ENCODE measurements at places on chromosomes 4 and X.

GRCh38 chr4:118972167-118972566 is 83.5 kb downstream of the SYNPO2 start:
- no peak for DNase-seq

- DNase-seq, result no peak
Observed at GRCh38 chr4:138671106-138671505, 344.5 kb upstream of the NOCT start.

DNA sequence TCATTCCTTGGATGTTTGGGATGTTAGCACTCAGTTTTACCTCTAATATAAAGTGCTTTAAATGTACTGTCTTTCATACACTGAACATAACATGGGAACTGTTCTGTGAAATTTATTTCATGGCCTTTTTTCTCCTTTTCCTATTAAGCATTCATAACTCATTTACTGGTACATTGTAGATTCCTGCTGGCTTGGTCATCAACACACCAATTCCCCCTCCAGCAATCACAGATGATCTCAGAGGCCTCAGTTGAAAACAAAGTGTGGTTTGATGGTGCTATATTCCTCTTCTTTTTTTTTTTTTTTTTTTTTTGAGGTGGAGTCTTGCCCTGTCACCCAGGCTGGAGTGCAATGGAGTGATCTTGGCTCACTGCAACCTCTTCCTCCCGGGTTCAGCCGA is 61.9 kb upstream of the FAM47B start:
- DNase-seq, result no peak

DNA sequence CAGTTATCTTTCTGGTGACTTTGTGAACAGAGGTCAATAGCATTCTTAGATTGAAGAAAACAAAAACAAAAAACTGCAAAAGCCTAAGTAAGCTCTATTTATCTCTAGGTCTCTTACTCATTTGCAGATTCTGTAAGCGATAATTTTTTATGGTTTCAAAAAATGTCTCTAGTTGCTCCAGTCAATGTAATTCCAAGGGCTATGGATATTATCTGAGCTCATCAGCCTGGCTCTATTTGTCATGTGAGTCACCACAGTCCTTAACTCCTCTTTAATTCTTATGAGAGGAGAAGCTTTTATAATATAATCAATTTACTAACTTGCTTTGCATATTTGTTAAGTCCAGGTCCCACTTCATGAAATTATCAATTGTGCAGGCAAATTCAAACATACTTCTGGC is 79.1 kb downstream of the NPFFR2 start:
- no peak for DNase-seq

DNA sequence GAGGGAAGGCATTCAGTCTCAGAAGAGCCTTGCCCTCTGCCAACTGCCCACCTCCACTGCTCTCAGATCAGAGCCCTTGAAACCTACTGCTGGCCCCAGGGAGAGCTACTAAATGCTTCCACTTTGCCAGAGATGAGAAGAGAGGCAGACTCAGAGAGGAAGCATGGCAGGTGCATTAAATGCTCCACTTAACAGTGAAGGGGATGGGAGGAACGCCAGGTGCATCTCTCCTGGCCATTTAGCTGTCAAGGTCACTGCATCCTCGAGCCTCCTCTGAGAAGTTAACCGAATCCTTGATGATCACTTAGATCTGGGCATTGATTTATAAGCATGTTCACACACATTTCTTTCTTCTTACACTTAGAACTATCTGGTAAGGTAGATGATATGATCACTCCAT is 15.0 kb downstream of the TRPC5 start:
- no peak for DNase-seq

- DNase-seq, result no peak
Observed at GRCh38 chr4:150591406-150591805, 9.5 kb downstream of the MAB21L2 start.

- DNase-seq, result peak; percentile 87
Observed at GRCh38 chr4:23818097-23818885, 71.6 kb downstream of the PPARGC1A start.

GRCh38 chr4:72011906-72012305 is 19.9 kb upstream of the NPFFR2 start:
- DNase-seq, result no peak

DNA sequence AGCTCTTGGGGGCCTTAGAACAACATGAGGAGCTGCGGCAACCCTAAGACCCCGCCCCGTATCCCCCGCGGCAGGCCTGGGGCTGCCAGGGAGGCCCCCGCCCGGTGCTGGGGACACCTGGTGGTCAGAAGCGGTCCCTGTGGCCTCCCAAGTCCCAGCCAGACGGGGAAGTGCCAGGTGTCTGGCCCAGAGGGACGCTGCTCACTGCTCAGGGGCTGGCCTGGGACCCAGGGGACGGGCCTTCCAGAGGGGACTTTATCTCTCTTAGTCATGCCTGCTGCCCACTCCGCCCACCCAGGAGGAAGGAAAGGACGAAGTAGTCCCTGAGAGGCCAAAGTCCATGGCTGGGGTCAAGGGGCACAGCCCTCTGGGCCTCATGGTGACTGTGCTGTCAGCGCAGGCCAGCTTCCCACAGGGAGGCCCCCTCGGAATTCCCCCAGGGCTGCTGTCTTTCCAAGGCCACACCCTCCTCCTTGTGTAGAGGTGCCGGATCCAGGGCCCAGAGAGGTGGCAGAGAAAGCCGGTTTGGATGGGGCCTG is 31.0 kb upstream of the HTRA3 start:
- DNase-seq, result no peak

DNA sequence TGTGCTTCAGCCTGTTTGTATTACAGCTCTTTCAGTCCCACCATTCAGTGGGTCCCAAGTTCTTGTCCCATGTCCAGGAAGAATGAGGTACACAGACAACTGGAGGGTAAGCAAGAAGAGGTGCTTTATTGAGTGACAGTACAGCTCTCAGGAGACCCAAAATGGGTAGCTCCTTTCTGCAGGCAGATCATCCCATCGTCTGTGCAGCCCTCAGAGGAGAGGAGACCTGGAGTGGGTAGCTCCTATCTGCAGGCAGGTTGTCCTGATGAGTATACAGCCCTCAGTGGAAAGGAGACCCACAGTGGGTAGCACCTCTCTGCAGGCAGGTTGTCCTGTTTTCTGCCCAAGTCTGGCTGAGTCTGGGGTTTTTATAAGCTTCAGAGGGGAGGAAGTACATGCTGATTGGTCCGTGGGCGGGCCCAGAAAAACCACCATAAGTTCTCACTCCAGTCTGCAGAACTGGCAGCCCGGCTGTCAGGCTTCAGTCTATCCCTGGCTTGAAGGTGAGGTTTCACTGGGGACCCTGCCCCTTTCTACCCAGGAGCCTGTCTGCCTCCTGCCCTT is 18.0 kb downstream of the GRK4 start:
- no peak for DNase-seq

- no peak for DNase-seq
Observed at GRCh38 chr4:88308587-88308986, 24.2 kb upstream of the PPM1K start.

DNA sequence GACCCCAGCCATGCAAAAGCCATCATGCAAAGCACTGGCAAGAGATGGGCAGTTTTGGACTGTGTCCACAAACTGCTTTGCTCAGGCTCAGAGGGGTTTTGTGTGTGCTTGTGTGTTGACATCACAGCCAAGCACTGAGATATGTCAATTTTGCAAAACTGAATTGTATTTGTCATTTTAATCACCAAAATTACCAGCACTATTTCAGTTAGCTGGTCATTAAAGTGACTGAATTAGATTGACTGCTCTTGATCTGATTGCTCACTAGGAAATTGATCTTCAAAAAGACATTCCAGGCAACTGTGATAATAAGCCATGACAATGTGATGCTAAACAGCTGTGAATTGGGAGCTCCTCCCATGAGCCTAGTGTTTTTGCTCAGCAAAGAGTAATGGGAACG is 337.3 kb upstream of the GNPDA2 start:
- DNase-seq, result no peak

- no peak for DNase-seq
Observed at GRCh38 chrX:34653811-34654210, 3.3 kb downstream of the TMEM47 start.

- no peak for DNase-seq
Observed at GRCh38 chr4:13218326-13218958, 265.7 kb downstream of the RAB28 start.

DNA sequence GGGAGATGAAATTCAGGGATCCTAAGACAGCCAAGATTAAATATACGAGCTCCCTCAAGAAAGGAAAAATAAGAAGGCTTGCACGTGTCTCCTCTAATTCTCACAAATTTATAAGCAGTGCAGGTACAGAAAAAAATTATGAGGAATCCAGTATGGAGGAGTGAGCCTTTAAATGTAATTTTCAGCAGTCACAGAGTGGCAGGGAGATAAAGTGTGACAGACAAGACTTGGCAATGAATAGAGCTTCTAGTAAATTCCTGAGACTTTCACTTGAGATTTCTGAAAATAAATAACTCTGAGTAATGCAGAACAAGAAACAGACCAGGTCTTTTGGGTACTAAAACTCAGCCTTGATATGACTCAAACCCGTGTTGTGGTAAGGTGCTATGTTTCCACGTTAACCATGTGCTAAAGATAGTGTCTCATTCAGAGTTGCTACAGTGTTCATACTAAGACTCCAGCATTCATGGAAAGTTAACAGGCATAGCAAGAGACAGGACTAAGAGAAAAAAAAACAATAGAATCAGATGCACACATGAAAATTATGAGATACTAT is 119.8 kb downstream of the SPOCK3 start:
- DNase-seq, result no peak

DNA sequence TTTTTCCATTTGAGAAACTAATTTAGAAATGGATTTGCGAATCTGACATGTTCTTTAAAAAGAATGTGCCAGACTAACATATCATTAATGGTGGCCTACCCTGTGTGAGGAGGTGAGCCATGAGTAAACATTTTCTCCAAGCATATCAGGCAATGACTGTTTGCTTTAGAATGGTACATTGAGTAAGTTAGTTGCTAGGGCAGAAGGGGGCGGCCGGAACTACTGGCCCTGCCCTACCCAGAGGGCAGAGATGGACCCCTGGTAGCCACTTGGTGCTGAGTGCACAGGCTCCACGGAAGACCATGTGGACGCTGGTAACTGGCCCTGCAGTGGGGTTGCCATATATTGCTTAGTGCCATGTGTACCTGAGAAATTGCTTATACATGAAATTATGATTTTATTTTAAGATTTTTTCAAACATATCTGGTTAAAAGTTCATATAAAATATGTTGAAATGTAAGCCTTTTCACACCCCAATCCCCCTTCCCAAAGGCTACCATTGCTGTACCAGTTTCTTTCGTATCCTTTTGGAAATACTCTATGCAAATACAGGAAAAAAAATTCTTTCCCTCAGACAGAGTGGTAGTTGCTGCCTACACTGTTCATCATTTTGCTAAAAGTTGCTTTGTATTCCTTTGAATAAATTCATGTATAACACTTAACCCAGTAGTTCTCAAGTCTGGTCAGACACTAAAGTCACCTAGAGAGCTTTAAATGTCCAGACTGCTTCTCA is 8.8 kb downstream of the FNIP2 start:
- no peak for DNase-seq

DNA sequence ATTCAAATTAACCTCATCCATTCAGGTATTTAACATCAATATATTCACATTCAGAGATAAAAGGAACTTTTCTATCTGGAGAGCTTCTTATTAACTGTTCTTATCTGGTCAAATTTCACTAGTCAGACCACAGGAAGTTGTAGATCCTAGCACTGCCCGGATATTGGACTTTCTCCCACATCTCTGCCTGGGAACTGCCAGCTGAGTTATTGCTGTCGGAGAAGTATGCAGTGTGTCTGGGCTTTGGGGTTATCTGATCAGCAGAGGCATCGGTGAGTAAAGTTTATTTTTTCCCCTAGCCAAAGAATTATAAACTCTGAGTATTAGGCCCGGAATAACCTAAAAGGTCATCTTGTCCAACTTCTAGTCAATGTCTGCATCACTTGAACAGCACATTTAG is 45.1 kb downstream of the OR13H1 start:
- no peak for DNase-seq

GRCh38 chrX:123626962-123627361 is 105.9 kb downstream of the THOC2 start:
- no peak for DNase-seq

- no peak for DNase-seq
Observed at GRCh38 chrX:19863212-19863856, 24.1 kb downstream of the SH3KBP1 start.

GRCh38 chr4:144411700-144412099 is 234.3 kb upstream of the HHIP start:
- no peak for DNase-seq

DNA sequence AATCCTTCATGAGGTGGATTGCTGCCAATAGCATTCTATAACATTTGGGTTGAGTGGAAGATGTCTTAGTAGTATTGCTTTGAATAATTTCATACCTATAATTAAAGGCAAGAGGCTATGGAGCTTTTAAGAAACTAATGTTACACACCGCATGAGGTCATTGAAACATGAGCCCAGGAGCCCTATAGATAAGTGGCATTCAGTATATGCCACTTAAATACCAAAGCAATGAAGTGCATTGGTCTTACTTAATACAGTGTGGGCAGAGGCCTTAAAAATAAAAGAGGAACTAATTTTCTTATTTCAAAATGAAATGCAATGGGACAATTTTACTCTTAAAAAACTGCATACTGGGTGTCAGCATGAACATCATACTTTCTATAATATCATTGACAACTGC is 47.5 kb downstream of the SPATA18 start:
- no peak for DNase-seq

GRCh38 chr4:103928370-103928769 is 208.6 kb upstream of the TACR3 start:
- DNase-seq, result no peak

GRCh38 chrX:39309018-39309635 is 507.9 kb downstream of the MID1IP1 start:
- peak; percentile 26 for DNase-seq

GRCh38 chrX:107465932-107466620 is 16.6 kb downstream of the FRMPD3 start:
- no peak for DNase-seq

- DNase-seq, result no peak
Observed at GRCh38 chr4:86560447-86560846, 33.7 kb upstream of the PTPN13 start.

DNA sequence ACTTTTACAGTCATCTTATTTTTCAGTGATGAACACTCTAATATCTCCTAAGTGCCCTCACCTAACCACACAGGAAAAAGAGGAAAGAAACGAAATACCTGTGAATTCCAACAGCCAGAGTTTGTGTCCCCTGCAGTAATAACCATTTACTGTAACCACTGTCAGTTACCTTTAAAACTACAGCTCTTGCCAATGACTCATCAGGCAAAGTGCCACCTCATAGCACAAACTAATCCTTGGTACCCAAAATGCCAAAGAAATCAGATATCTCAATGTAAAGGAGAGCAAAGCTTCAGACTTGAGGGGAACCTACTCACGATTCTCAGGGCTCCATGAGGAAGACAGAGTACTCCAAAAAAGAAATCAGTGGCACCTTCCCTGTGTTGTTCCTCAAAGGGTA is 146.5 kb downstream of the NDST3 start:
- no peak for DNase-seq

DNA sequence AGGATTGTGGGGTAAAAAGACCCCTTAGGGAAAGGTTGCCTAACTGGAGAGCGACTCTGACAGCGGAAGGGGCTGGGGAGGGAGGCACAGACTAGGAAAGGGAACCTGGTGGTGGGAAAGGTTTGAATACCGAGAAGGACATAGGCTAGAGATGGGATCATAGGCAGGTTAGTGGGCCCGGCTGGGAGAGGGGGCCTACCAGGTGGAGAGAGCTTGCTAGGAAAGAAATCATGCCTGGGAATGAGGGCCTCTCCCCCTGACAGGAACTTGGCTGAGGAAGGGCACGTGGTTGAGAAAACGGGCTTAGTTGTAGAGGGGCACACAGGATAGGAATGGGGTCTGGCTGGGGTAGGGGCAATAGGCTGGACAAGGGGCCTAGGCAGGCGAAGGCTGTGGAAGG is 4.4 kb downstream of the OTUD6A start:
- DNase-seq, result no peak

- no peak for DNase-seq
Observed at GRCh38 chr4:123244137-123244536, 152.5 kb upstream of the SPRY1 start.

Data from NCI-H774 (cell line).